ENCODE measurements at places on chromosomes 2 and 18. TPM values are rescaled to one million over a fixed set of nuclear protein-coding genes. Genes with fewer than 3 reads are reported as not detected.

The RIT2 gene
- not detected for total RNA-seq

The DYSF gene
- total RNA-seq: 34.2 TPM

The ATP5F1A gene
- total RNA-seq: 829 TPM

The PFN4 gene
- total RNA-seq: 0.17 TPM

The RPL37A gene
- 4,231 TPM for total RNA-seq

The LYG1 gene
- 0.34 TPM for total RNA-seq

The SERPINB13 gene
- total RNA-seq: not detected

The ESPNL gene
- total RNA-seq: not detected

The SCN7A gene
- not detected for total RNA-seq

The LOXL3 gene
- 1.2 TPM for total RNA-seq

The MYO5B gene
- not detected for total RNA-seq

The COX5B gene
- 409 TPM for total RNA-seq

The AGFG1 gene
- 35.2 TPM for total RNA-seq

The ANKRD29 gene
- 6.2 TPM for total RNA-seq

The LOXHD1 gene
- 0.26 TPM for total RNA-seq

The SGO2 gene
- 1.6 TPM for total RNA-seq

The EVA1A gene
- 25.4 TPM for total RNA-seq

The CNGA3 gene
- total RNA-seq: not detected

The IL1R1 gene
- total RNA-seq: 49.8 TPM

The EN1 gene
- total RNA-seq: not detected

The RPRM gene
- not detected for total RNA-seq

The ANKRD62 gene
- under 0.01 TPM for total RNA-seq

The WDR54 gene
- total RNA-seq: 30.2 TPM

The SNED1 gene
- total RNA-seq: 17.9 TPM

The TMEM18 gene
- total RNA-seq: 14.1 TPM

The ARHGAP15 gene
- total RNA-seq: not detected

The GPR45 gene
- total RNA-seq: not detected

The TANC1 gene
- total RNA-seq: 66.3 TPM

The GCKR gene
- not detected for total RNA-seq

The KHK gene
- total RNA-seq: 2.4 TPM

The CDK15 gene
- under 0.01 TPM for total RNA-seq

The CDK5R2 gene
- not detected for total RNA-seq

The SMAD2 gene
- total RNA-seq: 73.9 TPM

Data from dermis lymphatic vessel endothelial cell (primary cell).